ENCODE measurements at places on chromosomes 12 and 14.

DNA sequence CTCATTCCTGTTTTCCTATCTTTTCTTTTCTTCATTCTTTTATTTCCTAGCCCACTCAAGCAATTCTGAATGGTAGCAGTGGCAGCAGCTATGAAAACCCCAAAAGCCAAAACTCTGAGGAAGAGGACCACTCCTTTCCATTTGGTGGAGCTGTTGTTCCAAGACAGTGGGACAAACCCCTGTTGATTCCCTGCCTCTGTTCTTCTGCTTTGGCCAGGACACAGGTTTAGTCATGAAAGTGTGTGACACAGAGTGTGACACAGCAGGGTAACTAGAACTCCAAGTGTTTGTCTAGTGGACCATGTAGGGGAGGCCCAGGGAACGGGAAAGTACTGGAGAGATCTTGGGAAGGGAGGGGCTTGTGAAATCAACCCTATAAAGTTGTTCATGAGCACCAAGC lies 71.1 kb downstream of the PTCSC3 start:
- peak; percentile 38 for DNase-seq

DNA sequence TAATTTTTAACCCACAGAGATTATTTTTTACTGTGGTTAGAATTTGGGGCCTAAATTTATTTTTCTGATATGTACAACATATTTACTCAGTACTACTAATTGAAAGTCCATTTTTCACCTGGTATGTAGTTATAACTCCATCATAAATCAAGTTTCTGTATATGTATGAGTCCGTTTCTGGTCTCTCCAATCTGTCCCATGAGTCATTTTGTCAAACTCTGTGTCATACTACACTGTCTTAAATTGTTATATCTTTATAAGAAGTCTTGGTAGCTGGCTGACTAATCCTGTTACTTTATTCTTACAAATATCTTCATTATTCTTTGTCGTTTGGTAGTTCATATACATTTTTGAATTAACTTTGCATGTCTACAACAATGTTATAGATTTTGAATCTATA lies 344.0 kb downstream of the PDZRN4 start:
- no peak for DNase-seq

DNA sequence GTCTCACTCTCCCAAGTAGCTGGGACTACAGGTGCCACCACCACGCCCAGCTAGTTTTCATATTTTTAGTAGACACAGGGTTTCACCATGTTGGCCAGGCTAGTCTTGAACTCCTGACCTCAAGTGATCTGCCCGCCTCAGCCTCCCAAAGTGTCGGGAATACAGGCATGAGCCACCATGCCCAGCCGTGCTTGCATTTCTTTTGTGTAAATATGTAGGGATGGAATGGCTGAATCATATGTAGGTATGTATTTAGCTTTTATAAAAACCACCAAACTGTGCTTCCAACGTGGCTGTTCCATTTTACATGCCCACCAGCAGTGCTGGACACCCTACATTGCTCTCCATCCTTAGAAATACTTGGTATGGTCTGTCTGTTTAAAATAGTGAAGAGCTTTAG lies 32.8 kb upstream of the CLMN start:
- DNase-seq = no peak

- DNase-seq = peak; percentile 33
These were observed 1059.8 kb downstream of the TMEM121 start for GRCh38 chr14:106586098-106586704.

DNA sequence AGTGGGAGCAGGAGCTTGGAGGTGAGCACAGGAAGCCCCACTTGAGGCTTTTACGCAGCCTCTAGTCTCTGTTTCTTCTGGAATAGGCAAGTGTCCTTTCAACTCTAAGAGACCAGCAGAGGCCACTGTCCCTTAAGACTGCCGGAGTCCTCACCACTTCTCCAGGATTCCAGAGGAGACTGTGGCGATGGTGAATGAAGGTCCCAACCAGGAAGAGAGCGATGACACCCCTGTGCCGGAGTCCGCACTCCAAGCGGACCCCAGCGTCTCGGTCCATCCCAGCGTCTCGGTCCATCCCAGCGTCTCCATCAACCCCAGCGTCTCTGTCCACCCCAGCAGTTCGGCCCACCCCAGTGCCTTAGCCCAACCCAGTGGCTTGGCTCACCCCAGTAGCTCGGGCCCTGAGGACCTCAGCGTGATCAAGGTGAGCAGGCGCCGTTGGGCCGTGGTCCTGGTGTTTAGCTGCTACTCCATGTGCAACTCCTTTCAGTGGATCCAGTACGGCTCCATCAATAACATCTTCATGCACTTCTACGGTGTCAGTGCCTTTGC lies 442 bp downstream of the FLVCR2 start:
- peak; percentile 62 for DNase-seq

DNA sequence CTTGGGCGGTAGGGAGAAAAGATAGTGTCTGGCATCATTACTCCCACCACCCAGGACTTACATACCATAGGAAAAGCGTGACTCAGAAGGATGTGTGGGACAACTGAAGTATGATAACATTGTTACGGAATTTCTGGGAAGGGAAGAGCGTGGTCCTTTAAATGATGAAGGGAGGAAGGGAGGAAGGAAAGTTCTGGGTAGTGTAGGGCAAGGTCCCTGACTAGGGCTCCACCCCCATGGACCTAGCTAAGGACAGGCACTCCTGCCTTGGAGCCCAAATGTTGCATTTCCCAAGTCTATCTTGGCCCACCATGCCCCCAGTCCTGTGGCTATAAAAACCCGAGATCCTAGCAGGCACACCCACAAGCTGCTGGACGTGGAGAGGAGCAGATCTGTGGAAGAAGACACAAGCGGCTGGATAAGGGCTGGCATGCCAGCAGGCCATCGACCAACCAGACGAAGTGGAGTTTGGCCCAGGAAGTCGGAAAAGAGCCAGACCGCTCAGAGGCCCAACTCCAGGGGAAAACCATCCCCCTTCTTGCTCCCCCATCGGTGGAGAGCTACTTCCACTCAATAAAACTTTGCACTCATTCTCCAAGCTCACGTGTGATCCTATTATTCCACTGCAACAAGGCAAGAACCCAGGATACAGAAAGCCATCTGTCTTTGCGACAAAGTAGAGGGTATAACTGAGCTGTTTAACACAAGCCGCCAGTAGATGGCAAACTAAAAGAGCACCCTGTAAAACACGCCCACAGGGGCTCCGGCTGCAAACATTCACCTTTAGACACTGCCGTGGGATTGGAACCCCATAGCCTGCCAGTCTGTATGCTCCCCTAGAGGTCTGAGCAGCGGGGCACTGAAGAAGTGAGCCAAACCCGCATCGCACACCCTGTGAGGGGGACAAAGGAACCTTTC lies 23.0 kb upstream of the RAB21 start:
- no peak for DNase-seq

DNA sequence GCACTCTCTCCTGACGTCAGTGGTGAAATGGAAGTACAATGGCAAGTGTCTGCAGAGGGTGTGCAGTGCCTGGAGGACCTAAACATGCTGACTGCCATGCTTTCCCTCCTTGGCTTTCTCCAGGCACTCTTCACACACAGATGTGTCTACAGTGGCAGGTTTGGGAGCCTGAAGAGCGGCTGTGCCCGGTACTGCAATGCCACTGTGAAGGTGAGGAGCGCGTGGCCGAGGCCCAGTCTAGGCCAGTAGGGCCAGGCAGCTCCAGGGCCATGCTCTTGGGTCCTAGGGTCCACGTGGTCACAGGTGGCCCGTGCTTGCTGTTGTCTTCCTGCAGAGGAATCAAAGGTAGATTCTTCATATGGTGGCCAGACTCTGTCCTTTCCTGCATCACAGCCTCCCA lies 81.4 kb downstream of the STAB2 start:
- DNase-seq = no peak

GRCh38 chr12:78430551-78430950 lies 434.0 kb upstream of the SYT1 start:
- DNase-seq = no peak

DNA sequence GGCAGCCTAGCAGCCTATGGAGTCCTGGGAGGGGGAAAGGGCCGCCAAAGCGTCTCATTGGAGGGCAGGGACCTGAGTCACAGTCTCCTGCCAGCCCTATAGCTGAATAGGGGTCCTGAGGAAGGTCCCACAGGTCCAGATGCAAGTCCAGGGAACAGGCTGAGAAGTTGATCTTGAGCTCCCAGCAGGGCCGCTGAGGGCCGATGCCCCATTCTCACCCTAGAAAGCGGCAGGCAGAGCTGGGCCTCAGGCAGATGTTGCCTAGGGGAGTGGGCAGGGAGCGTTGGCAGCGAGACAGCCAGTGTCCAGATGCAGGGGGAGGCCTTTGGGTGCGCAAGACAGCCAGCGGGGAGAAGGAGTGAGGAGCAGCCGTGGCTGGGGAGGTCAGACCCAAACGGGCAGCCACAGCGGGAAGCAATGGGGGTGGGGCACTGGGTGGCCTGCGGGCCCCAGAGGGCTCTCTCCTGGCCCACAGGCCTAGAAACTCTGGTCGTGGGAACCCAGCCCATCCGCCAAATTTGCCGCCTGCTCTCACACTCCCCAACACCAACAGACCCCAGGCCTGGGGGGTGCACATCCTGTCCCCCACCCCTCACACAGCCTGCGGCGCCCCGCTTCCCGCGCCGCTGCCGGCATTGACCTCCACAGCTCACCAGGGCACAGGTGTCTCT lies 1.1 kb downstream of the HDAC7 start:
- DNase-seq = no peak

DNA sequence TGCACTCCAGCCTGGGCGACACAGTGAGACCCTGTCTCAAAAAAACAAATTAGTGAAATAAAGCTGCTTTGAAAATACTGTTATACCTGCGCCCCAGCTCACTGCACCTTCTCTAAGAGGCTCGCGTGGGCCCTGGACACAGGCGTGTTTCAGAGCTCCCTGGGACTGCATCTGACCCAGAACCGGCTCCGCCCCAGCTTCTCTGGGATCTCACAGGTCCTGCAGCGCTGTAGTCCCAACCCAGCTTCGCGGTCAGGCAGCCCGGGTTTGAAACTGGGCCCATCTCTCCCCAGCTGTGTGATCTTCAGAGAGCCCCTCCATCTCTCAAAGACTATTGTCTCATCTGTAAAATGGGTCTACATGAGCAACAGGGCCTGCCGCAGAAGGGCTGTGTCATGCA lies 7.5 kb downstream of the RIMBP2 start:
- no peak for DNase-seq

DNA sequence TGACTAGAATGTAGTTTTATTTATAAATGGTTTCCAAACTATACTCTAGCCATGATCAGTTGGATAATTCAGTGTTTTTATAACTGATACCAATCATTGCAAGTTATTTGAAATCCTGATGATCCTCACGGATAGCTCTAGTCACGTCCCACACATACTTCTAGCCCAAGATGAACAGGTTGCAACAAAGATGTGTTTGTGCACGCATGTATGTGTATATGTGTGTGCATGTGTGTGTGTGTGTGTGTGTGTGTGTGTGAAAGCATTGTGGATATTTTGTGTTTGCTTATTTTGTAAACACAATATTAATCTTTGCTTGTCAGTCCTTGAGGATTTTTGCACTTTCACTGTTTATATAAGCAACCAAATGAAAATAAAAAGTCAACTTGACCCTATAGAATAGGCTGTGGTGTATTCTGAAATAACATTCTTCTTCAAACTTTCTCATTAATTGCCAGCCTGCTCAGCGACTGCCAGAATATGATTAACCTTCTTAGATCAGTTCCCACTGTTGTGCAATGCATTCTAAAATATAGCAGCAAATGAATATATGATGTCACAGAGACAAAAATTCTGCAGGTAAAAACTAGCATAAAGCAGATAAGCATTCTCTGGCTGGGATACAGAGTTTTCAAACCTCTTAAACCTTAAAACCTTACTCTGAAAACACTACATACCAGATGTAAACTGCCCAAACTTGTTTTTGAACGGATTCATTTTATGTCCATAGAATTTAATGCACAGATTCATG lies 48.8 kb upstream of the HIF1A start:
- no peak for DNase-seq

DNA sequence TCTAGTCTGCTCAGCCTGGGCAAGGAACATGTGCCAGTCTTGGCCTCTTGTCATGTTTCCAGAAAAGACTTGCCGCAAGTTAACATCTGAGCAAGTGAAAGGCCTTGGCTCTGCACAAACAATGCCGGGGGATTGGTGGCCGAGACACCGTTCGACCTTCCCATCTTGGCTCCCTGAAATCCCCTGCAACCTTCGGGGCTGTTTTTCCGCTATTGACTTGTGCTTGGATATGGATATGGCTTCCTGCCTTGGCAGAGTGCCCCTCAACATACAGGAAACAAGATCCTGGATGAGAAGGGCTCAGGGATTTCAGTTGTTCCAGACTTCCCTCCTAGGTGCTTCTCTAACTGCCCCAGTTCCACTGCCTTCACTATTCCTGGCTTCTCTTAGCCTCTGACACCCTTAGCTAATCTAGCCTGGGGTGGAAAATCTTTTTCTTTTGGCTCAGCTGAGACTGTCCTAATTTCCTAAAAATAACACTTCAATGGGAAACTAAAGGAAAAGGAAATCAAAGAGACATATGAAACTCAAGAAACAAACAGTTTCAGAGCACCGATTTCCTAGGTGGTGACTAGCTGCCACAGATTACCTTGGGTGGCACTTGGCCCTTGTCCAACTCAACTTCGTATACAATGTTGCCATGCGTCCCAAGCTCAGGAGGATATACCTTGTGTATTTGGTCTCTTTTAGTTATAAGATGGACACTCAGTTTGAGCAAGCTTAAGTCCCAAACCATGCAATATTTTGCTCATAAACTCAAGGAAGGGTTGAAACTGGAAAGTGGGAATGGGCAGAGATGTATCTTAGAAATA lies 33.9 kb downstream of the RDH12 start:
- peak; percentile 43 for DNase-seq

DNA sequence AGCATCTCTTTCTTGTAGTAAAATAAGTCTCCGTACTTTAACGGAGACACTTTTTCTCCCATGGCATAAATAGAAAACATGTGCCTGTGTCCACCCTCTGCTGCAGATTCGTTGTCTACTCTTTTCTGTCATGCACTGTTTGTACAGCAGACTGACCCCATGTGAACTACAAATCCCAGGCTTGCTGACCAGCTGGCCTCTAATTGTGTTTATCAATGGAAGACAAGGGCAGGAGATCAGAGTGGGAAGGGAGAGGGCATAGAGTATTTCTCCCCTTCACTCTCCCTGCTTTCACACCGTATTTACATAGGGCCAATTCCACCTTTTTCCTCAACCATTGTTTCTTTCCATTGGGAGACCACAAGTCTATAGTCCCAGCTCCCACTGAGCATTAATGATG lies 31.0 kb upstream of the TMTC2 start:
- no peak for DNase-seq

- no peak for DNase-seq
These were observed 43.7 kb downstream of the GPR137C start for GRCh38 chr14:52596320-52596719.

DNA sequence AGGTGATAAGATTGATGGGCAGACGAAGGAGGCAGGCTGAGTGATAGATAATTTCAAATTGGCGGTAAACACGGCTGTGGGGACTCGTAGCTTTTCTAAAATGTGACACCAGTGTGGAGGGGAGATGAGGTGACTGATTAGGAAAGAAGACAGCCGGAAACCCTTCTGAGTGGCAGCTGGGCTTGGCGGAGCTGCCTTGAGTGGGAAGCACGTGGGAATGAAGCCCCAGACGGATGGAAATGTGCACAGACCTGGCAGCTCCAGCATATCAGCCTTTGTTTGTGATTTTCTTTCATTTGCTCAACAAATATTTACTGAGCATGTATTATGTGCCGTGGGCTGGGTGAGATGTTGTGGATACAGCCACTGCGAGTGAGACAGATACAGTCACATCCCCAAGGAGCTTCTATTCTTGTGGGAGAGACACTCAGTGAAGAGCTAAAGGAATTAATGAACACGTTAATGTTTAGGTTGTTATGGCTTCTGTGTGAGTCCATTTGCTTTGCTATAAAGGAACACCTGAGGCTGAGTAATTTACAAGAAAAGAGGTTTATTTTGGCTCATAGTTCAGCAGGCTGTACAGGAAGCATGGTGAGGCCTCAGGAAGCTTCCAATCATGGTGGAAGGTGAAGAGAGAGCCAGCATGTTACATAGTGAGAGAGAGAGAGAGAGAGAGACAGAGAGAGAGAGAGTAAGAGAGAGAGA lies 65.5 kb upstream of the LHX5 start:
- no peak for DNase-seq
